ENCODE measurements at places on chromosomes 2 and 18.
A peak's percentile ranks its signal among the peaks of the same experiment; 100 is the strongest.

GRCh38 chr2:205680903-205681302, 1.4 kb upstream of the NRP2 start:
- DNase-seq, result no peak

DNA sequence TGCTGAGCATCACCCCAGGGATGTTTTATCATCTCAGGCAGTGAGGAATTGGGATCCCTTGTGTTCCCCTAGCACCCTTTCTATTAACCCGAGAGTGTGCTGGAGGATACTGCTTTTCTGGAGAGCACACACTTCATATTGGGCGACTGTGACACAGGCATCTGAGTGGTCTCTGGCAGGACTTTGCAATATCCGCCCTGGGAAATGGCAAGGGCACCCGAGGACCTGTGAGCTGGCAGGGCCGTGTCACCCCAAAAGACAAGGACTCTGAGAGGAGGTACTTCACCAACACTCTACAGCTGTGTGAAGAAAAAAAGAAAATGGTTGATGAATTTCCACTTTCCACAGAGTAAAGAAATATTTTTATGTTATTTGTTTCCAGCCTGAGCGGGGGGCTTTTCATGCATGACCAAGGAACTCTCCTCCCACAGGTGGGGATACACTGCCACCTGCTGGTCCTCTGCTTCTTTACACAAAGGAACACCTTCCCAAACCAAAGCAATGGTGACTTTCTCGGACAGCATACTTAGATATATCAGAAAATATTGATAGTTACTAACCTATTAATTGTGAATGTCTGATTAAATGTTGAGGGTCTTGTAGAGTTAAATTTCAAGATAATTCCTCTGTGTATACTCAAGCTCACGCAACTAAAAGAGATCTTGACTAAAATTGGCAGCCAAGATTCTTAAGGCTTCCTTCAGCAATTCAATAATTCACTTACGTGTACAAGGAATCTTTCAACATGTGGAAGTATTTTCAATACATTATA, 45.9 kb upstream of the REG3G start:
- peak; percentile 18 for DNase-seq

DNA sequence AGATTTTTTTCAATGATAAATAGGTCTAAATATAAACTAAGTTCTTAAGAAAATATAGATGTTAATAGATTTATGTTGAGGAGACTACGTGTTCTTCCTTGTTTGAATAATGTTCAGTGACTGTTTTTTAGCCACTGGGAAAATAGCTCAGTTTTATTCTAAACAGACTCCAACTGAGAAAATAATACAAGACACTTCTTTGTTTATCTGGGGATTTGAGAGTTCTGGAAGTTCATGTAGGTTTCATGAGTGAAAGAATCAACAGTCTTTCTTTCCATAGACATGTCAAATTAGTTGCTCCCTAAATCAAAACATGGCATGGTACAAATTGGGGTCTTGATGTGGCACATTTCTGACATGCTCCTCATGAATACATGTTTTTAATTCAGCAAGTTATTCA, 177.7 kb downstream of the MREG start:
- DNase-seq, result no peak

DNA sequence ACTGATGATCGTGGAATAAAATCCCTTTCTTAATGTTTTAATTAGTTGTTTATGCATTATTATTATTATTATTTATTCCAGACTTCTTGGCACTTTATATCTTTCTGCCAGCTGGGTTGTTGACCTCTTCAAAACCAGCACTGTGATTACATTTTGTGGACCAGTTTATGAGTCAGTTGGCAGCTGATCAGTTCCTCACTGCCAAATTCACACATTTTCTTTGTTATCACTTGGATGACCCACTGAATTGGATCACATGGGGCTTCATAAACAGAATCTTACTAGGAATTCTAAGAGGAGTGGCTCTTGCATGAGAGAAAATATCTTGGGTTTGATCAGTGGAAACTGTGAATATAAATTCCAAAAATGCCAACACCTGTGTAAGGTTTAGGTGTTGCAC, 321.8 kb upstream of the SPRED2 start:
- no peak for DNase-seq

DNA sequence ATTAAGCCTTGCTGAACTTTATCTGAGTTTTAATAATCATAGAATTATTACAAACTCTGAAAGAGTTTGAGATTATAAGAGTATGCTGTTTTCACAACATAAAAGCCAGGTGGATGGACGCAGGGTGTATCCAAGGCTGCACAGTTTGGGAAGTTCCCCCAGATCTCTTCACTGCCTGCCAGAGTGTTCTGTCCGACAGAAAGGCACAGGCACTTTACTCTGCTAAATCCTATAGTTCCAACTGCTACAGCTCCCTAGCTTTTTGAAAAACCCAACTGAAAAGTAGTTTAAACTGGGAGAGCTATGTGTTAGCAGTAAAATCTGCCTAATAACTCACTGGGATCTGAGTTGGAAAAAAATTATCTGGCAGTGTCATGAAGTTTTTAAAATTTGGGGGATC, 38.0 kb downstream of the MFSD6 start:
- DNase-seq, result no peak

GRCh38 chr18:46095532-46095931, 2.6 kb downstream of the ATP5F1A start:
- DNase-seq, result no peak

GRCh38 chr2:153213022-153213421, 265.5 kb downstream of the RPRM start:
- no peak for DNase-seq

- no peak for DNase-seq
Measured at GRCh38 chr2:60554074-60554645, 706 bp upstream of the BCL11A start.

DNA sequence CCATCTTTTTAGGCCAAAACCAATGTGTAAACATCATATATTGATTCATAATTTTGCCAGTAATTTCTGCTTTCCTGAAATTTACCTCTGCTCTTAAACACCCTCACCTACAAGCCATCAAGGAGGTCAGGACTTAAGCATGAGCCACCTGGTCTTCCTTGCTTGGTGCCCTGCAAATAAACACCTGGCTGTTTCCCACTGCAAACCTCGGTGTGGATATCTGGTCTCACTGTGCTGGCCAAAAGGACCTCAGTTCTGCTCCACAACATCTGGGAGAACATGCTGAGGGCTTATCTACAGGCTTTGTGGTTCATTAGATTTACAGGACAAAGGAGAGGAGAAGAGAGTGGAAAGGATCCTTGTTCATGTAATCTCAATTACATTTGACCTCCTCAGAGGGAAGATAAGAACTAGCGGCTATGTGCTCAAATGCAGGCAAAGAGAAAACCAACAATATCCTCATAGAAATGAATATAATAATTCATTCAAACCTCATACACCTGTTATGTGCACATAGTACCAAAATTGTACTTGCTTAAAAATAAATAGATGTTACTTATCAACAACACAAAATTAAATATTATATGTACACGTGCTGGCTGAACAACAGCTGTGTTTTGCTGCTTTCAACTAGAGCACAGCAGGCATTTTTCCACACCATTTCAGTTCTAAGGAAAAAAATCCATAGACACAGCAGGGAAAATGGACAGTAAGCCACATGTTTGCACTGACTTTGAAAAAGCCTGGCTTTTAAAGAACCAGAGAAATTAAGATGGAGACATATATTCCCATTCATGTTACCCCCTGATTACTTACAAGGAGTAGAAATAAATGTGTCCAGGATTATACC, 465.1 kb downstream of the LPIN1 start:
- no peak for DNase-seq

All from NCI-H1436 (cell line).